ENCODE measurements at places on chromosomes 1 and 21. TPM values are rescaled to one million over a fixed set of nuclear protein-coding genes. Genes with fewer than 3 reads are reported as not detected.

VSIG8 gene
- total RNA-seq = 0.19 TPM

DNA sequence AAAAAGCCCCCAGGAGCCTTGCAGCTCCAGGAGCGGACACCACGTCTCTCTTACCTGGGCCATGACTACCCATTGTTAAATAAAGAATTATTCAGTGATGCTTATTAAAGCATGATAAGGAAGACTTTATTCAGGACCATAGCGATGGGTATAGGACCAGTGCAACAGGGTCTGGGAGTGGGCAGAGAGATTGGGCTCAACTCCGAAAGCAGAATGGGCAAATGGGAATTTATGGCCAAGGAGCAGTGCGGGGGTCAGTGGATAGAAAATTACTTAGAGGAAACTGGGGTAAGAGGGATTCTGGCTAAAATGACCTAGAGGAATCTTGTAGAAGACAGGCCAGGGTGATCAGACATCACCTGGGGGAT lies 580 bp upstream of the ATP5PO start:
- no peak for DNase-seq

AQP10 gene
- total RNA-seq = not detected

SLC30A7 gene
- 27.5 TPM for total RNA-seq

DNA sequence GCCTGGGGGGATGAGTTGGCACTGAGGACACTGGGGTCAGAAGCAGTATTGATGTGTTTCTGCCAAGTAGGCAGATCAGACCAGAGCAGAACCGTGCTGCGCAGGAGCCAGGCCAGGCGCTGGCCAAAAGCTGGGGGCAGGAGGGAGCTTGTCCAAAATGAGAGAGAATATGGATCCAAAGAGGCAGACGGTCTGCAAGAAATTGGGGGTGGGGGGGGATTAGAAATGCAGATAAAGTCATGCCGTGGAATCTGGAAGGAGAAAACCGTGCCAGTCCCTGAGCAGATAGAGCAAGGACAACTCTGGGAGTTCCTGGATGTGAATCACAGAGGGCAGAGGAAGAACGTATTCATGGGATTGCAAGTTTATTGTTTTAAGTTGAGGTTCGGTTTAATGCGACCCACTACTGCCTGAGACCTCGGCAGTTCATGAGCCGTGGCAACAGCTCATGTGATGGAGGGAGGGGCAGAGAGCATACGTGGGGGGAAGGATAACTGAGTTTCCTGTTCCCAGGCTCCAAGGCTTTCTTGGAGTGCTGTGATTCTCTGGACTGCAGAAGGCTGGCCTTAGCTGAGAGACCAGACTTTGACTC lies 224.0 kb downstream of the FGGY start:
- DNase-seq = no peak

DNA sequence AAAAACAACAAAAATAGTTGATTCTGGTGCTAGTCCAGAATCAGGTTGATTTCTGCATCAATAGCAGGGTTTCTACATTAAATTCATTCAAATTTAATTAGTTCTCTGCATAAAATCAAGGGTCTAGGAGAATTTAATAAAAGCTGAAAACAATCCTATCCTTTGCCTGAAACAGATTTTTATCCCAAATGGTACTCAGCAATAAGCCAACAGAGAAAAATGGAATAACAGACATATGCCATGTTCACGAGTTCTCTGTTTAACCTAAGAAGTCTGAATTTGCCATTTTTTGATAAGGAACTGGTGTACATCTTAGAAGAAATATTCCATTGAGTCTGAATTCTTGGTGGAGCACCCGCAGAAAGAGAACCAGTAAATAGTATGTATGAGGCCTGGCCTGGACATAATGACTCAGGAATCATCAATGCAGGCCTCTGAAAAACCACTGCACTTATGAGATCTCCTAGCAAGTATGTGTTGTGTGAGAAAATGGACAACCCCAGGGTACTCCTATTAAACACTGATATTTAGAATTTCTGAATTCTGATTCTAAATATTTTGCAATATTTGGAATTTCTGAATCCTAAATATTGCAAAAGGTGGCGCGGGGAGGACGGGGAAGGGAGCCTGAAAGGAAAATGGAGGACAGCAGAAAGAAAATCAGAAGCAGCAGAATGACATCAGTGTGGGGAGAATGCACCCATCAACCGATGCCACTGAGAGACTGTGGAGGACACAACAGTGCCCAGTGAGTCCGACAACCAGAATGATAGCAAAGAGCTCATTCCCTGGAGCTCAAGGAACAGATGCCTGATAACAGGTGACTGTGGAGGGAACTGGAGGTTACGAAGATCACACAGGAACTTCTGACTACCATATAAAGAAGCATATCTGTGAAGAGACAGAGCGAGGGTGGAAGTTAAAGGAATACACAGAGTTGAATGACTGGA lies 97.6 kb downstream of the APP start:
- no peak for DNase-seq
